ENCODE measurements at places on chromosomes 5 and 9.

GRCh38 chr5:56229111-56229510 lies 4.0 kb downstream of the ANKRD55 start:
- no peak for DNase-seq

- DNase-seq: no peak
These were observed 6.9 kb upstream of the IGFBPL1 start for GRCh38 chr9:38431116-38431515.

- DNase-seq: no peak
These were observed 547 bp downstream of the CLTA start for GRCh38 chr9:36191290-36191645.

GRCh38 chr9:35579130-35579529 lies 25.9 kb upstream of the TESK1 start:
- DNase-seq: no peak

DNA sequence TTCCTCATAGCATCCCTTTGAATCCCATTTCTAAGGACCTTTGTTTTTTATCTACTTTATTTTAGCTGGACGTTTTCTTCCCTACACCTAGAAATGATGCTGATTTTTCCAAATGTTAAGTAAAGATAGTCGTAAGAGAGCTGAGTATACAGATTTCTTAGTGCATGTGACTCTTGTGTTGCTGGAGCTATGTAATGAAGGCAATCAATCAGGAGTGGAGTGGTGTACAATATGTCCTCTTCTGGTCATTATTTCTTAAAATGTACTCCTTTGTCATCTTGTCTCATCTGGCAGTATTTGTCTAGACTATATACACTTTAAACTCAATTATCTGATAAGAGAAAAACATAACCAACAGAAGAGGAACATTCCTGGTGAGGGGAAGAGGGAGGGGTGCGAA lies 13.5 kb downstream of the GAPT start:
- no peak for DNase-seq

- no peak for DNase-seq
These were observed 775.6 kb upstream of the ACO1 start for GRCh38 chr9:31608881-31609280.

DNA sequence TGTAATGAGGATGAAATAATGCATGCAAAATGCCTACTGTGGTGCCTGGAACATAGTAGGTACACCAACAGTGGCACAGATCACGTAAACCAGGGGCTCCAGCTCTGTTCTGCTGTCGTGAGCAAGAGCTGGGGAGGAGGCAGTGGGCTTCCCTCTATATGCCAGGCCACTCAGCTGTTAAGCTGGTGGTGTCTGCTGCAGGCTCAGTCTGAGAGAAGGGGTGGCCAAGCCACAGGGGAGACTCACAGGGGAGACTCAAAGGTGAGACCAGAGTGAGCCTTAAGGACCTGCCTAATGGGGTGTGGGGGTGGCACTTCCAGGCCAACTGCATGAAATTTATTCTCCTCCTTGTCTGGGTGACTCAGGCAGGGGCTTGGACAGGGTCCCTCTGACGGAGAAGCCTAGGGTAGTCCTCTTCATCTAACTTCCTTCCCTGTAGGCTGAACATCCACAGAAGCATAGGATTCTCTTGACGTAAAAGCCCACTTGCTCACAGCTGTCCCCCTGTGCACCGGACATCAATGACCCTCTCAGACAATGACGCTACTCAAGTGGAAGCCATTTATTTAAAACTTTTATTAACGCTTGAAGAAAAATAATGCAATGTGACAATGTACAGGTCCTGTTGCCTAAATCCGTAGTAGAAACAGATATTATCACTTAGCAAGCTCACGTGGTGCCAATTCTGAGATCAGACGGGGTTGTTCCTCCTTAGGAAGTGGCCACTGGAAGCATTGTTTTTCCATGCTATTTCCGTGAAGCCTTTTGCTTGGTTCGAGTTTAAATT lies 13.9 kb downstream of the STC2 start:
- no peak for DNase-seq

DNA sequence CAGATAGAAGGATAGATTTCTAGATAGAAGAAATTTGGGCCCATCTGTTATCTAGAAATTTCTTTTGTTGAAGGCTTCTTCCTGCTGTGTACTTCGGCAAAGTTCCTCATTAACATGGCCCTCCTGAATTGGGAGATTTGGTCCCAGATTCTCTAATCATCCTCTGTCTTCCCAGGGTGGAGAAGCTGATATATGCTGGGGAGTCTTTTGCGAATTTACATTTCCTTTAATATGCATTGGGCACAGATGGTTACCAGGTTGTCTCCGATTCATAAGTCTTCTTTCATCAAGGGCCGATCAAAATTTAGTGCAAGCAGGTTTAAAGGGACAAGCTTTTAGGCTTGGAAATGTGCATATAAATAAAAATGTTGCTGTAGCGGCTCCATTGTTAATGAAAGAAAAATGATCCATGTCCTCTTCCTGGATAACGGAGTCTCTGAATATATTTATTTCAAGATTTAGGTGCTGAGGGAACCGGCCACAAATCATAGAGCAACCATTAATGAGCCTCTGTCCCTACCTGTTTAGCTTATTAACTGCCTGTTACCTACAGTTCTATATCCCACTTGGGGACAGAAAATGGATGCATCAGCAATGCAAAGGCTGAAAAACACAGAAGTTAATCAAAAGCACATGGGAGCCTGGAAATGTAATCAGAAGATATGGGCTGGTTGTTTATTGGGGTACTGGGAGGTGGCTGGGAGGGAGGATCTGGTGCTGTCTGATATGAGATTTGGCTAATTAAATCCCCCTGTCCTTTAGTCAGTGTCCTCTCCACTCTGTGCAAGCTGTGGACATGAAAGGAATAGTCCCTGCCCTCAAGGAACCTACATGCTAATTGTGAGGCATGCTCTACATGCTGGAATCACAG lies 234.7 kb downstream of the MAN2A1 start:
- DNase-seq: no peak

DNA sequence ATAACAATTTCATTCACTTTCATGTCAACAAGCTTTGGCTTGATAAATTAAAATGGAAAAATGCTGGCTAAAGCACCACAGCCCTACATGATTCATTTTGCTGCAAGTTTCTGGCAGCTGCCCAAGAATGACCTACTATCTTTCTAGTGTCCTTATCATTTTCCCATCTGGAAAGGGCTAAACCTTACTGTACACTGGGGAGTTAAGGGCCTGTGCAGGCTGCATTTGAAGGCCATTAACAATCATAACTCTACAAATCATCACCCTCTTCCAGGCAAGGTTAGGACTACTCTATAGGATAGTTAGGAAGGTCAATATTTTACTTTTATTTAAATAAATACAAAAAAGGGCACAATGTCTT lies 579.7 kb upstream of the ZNF608 start:
- DNase-seq: peak; percentile 87

DNA sequence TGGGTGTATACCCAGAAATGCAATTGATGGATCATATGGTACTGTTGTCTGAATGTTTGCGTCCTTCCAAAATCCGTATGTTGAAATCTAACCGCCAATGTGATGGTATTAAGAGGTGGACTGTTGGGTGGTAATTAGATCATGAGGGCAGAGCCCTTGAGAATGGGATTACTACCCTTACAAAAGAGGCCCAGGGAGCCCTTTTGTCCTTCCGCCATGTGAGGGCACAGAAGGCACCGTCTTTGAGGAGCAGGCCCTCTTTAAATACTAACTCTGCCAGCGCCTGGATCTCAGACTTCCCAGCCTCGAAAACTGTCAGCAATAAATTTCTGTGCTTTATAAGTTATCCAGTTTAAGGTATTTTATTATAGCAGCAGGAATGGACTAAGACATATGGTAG lies 156.0 kb upstream of the OTULINL start:
- DNase-seq: no peak

GRCh38 chr9:35682520-35683315 lies 7.0 kb downstream of the TPM2 start:
- DNase-seq: no peak

DNA sequence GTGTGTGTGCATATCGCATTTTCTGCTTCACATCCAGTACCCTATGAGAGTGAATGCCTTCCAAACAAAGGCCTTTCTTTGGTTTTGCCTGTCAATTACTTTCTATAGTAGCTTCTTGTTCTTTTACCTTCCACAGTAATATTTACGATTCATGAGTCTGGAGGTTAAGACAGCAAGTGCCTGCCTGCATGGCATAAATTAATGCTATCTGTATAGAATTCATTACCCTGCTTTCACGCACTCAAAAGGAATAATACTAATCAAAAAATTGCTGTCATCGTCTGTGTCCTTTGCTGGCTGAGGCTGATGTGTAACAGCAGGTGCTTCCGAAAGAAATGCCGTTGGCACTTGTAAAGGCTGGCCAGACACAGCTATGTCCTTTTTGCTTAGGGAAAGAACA lies 1304.4 kb upstream of the CDH6 start:
- no peak for DNase-seq

- no peak for DNase-seq
These were observed 5.8 kb downstream of the TRAF1 start for GRCh38 chr9:120920806-120921178.

DNA sequence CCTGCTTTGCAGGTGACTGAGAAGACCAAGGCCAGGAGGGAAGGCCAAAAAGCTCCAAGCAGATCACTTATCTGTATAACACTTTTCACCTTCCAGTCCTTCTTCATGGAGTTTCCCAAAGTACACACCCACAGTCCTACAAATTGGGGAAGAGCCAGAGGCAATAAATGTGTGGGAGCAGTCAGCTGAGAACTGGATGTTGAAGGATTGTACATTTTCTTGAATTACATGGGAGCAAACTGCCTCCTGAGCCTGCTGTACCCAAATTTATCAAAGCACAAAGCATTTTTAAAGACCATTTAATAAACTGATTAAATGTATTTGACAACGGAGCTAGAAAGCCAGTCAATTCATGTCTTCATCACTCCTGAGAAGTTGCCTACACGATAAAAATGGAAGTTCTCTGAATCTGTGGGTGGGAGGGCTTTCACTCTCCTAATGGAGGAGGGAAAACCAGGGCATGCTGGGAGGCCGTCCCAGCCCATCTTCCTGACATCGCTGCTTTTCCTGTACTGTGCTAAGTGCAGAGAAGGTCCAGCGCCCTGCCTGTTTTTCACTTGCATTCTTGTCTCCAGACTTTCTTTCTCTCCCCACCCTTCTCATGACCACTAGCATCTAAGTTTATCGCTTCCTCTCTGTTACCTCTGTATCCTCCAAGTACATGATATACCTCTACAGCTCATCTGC lies 79.0 kb downstream of the KCNIP1 start:
- no peak for DNase-seq

DNA sequence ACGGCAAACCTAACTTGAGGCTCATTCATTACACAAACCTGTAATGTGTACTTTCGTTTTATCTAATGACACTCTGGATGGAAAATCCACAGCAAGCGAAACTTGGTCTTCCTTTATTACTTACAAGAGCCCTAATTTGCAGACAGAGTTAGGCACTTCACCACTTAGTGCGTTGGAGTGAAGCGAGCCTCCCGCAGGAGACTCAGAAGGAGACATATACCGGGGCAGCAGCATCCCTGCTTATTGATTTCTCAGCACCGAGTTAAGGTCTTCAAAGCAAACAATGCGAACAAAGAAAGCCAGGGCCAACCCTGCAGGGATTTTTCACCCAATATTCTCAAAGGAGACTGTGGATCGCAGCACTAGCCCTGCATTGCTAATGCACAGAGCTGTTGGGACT lies 28.6 kb downstream of the LSM11 start:
- no peak for DNase-seq

- DNase-seq: no peak
These were observed 457.6 kb downstream of the SLCO4C1 start for GRCh38 chr5:101838435-101838834.

DNA sequence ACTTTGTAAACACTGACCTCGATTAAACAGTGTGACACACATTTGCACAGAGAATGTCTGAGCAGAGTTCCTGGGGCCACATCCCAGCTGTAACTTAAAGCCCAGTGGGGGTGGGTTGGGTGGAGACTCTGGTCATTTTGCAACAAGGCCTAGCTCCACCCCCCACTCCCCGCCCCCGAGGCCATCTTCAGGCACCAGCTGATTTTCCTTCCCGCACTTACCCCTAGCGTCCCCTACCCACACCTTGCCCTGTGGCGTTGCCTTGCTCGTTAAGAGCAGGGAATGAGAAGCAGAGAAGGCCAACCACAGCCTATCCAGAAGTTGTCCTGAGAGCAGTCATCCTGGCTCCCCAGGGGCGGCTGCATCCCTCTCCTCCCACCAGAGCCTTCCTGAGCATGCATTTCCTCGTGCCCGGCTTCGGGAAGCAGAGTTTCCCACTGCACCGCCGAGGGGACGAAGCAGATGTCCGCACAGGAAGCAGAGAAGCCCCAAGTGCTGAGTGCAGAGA lies 101.7 kb upstream of the SARDH start:
- DNase-seq: no peak

DNA sequence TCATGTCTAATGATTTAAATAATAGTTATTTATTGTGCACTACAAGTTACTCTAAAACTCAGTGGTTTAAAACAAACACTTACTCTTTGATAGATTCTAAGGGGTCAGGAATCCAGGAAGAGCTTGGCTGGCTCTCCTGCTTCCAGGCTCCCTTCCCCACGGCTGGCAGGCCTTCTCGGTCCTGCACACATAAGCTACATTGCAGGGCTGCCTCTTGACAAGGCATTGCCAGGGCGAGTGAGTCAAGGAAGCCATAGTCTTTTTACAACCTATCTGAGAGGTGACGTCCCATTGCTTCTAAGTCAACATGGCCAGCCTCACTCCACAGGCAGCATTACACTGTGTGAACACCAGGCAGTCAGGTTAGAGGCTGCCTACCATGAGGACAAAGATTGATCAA lies 119.8 kb downstream of the AUH start:
- no peak for DNase-seq

DNA sequence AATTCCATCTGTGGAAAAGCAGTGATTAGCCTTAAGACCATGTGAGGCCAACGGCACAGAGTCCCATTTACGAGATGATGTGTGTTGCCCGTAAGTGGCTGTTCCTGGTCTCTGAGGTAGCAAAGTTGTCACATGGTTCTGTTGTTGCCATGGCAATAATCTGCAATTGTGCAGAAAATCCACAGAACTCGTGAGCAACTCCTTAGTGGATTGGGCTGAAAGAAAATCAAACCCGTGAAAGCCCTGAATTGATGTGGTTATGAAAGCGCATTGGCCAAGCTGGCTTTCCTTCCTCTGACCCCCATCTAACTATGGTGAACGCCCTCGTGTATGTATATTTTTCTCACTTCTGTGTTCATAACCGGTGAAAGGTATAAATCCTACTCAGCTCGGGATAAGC lies 614.7 kb downstream of the EBF1 start:
- no peak for DNase-seq

- no peak for DNase-seq
These were observed 516.6 kb upstream of the MEF2C start for GRCh38 chr5:89399548-89399947.

DNA sequence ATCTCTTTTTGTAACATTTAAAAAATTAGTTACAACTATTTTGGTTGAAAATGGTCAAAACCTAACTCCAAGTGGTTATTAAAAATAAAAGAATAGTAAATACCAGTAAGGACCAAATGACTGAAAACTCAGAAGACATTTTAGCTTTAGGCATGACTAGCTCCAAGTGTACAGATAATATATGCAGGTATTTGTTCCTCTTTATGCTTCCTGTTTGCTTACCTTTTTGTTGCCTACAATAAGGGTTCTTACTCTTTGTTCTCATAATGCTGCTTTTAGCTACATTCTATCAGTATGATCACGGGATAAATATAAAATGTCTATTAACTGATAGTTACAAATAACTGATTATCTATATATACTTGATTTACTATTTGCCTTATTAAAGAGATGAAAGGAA lies 259.6 kb downstream of the CDH12 start:
- DNase-seq: no peak

Data from NCI-H2081 (cell line).